ENCODE measurements at places on chromosomes 7 and 10.

DNA sequence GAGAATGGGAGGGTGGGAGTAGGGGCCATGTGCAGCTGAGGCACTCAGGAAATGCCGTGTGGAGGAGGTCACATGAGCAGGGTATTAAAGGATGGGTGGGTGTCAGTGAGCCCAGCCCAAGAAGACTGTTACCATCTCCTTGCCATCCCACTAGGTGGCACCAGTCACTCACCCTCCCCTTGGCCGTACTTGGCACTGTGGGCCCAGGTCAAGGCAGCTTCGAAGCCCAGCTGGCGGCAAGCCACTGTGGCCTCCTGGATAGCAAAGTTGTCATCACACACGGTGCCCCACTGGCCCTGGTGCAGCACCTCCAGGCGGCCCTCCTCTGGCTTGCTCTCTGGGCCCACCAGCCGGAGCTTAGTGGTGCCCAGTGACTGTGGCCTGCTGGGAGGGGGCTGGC, 5.4 kb downstream of the LOXL4 start:
- no peak for DNase-seq

GRCh38 chr7:149719912-149720335, 53.5 kb downstream of the ZNF467 start:
- DNase-seq = no peak

DNA sequence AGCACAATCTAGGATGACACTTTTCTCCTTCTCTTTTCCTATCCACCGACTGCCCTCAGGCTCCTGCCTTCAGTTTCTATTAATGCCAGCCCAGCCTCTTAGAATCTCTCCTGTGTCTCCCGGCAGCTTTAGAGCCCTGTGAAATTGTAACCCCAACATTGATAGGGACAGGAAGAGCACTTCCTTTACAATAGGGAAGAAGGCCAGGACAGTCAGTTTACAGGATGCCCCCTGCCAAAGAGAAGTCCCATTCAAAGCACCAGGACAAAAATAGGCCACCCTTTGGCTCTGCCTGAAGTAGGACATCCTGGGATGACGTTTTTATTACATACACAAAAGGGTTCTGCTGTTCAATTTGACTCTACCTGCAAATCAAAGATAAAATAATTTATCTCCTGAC, 64.7 kb upstream of the ANK3 start:
- no peak for DNase-seq

DNA sequence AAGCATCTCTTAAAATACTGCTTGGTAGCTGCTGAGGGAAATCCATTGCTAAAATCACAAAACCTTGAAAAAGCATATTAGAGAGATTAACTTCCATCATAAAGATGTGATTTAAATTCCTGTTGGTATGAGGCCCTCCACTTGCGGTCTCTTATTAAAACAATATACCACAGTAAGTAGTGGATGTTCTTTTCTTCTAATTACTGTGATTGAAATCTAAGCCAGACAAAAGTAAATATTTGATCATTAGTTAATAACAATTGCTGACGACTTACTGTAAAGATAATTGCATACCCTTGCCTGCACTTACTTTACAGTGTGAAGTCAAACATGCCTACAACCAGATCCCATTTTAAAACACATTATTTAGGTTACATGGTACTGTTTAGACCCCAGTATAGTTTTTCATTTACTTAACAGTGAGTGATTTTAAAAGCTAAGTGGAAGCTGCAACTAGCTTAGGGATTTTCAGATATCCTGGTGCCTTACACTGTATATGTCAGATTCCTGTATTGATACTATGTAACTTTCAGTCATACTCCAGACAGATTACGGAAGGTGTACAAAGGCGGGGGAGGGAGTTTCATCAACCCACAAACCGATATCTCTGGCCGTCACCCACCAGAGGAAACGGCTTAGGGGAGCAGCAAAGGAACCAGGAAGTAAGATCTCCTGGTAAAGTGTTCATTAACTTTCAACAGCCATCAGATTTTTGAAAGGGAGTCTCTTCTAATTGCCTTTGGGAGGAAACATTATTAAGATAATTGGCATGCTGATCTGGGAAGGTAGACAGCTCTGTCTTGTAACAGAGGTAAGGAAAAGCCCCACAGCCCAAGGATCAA, 986 bp downstream of the NRP1 start:
- DNase-seq = no peak

DNA sequence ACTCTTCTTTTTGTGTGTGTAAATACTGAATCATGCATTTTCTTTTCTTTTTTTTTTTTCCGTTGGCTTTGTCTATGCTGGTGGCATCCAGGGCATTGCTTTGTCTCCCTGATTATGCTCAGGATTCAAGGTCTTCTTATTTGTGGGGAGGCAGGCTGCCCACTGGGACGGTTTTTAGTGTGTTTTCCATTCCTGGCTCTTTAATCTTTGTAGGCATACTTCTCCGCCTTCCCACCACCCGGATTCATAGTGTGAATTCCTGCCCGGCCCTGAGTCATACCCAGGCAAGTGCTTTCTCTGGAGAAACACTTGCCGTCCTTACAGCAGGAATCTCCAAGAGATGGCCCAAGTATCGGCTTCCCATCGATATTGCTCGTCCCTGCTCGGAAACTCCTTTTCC, 5.2 kb downstream of the ZNF655 start:
- DNase-seq = no peak

- no peak for DNase-seq
Measured at GRCh38 chr10:78513330-78513729, 479.7 kb downstream of the RPS24 start.

GRCh38 chr7:132160611-132161532, 415.4 kb downstream of the PLXNA4 start:
- DNase-seq = no peak

DNA sequence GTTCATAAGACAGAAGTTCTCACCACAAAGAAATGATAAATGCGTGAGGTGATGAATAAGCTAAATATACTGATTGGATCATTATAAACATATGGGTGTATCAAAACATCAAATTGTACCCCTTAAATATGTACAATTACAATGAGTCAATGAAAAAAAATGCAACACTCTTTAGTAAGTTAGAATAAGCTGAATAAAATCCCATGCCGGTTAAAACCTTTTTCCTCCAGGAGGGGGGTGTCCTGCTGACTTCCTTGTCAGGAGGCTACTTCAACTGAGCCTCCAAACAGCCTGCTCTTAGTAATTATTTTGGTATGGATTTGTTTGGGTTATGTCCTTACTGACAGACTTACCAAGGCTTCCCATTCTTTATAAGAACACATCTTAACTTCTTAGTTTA, 649.1 kb downstream of the INHBA start:
- DNase-seq = no peak

- no peak for DNase-seq
Measured at GRCh38 chr10:28201410-28202400, 101.2 kb downstream of the MPP7 start.

DNA sequence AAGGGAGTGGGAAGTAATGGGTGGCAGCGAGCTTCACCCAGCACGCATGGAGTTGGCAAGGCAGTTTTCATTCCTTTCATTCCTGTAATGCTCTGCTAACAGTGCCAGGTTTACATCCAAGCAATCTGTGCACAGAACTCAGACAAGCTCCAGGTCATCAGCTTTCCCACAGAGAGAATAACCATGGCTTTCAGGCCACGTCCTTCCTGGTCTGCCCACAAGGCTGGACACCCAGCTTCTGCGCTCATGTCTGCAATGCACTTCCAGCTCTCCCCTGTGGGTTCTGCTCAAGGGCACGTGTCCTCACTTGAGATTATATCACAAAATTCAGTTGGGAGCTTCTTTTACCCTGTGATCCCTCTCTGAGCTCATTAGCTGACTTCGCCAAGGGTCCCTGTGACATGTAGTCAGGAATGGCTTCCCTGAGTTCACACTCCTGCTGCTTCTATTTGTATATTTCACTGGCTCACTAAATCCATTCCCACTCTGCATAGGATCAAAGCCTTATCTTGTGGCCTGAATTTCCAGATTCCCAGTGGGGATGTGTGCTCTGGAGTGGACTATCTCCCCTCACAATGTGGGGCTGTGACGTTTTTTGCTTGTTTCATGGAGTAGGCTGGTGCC, 18.6 kb downstream of the AKR1C2 start:
- DNase-seq = no peak

GRCh38 chr7:140631021-140631420, 9.6 kb downstream of the DENND2A start:
- DNase-seq = no peak

DNA sequence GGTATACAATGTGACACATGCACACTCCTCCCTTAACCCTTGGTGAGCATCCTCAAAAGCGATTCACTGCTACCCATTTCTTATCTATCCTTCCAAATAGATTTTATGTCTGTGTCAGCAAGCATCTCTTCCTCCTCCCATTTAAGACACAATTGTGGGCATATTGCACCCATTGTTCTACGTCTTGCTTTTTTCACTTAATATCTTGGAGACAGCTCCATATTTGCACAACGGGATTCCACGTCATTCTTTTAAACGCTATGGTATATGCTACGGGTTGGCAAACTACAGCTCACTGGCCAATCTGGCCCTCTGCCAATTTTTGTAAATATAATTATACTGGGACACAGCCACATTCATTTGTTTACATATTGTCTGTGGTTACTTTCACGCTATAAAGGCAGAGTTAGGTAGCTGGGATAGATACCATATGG, 88.6 kb downstream of the RNF216 start:
- no peak for DNase-seq

GRCh38 chr7:131692131-131692960, 135.9 kb upstream of the PODXL start:
- no peak for DNase-seq

- DNase-seq = no peak
Measured at GRCh38 chr7:40656349-40656748, 521.5 kb downstream of the SUGCT start.

DNA sequence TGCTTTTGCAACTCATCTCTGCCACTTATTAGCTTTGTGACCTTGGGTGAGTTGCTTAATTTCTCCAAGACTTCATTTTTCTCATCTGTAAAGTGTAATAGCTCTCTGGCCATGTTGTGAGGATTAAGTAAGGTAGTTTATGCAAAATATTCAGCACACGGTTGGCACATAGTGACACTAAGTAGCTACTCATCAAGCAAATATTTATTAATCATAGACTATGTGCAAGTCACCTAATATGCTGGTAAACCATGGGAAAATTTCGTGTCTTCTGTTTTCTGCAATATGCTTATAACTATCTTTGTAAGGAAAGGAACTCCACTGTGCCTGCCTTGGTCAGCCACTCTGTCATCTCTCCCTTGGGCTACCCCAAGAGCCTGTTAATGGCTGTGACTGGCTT, 50.3 kb upstream of the EGR2 start:
- no peak for DNase-seq

DNA sequence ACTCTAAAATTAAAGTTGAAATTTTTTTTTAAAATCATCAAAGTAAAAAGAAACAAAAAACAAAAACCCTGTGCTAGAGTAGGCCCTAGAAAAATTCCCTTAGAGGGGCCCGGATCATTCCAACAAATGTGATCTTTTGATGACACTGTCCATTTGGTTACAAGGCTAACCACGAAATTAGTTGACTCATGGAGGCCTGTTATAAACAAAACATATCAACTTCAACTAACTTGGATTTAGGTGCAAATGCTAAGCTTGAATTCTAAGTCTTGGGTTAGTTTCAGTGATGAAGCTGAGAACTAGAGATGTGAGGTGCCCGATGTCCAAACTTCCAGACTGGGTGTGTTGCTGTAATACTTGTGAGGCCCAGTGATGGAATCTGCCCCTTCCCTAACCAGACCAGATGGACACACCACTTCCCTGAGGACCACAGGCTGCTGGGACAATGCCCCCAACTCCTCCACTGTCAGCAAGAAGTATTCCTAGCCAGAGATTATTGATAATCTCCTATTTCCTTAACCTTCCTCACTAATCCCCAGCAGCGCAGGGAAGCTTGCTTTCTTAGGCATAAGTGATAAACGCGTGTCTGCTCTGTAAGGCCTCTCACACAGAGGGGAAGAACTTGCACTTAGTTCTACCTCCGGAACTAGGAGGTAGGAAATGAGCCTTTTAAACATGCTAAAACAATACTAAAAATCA, 108.7 kb downstream of the RAPGEF5 start:
- no peak for DNase-seq

- DNase-seq = no peak
Measured at GRCh38 chr10:27792216-27792615, 46.6 kb upstream of the MKX start.

- DNase-seq = no peak
Measured at GRCh38 chr10:58868736-58869435, 307.6 kb upstream of the PHYHIPL start.

DNA sequence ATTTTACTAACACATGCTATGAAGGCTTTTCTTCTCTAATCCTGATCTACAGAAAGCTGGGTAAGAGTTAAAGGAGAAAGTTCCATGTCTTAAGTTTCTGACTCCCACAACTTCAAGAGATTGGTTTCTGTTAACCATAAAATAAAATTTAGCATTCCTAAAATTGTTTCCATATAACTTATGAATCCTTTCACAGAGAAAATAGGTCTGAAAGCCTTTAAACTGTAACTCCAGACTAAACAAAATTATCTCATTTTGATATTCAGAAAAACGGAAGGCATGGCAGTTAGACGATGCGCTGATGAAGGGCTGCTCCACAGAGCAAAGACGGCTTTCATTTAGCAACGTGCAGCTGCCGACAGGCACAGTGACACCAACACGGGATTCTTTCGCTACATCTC, 133.3 kb downstream of the SLC25A13 start:
- DNase-seq = no peak

GRCh38 chr7:12554351-12554750, 16.2 kb upstream of the SCIN start:
- DNase-seq = no peak

GRCh38 chr10:2760736-2761135, 306.6 kb upstream of the PFKP start:
- DNase-seq = no peak

DNA sequence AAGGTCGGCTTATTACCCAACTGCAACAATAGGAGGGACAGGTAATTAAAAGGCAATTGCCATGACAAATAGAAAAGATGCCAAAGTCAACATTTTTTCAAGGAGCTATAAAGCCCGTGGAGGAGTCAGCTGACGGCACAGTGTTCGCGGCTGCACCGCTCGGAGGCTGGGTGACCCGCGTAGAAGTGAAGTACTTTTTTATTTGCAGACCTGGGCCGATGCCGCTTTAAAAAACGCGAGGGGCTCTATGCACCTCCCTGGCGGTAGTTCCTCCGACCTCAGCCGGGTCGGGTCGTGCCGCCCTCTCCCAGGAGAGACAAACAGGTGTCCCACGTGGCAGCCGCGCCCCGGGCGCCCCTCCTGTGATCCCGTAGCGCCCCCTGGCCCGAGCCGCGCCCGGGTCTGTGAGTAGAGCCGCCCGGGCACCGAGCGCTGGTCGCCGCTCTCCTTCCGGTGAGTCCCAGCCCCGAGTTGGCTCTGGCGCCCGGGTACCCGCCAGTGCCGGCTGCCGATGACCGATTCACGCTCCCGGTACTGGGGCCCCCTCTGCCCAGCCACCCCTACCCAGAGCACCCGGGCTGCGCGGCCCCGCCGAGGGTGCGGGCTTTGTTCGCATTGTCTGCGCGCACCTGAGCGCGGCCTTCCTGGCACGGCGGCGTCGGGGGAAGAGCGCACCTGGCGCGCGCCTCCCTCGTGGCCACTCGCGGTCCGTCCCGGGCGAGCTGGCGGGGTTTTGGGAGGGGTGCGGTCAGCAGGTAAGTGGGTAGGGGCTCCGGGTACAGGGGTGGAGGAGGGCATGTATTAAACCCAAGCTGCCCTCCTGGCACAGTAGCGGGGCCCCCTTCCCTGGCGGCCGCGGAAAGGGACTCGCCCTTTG, at the start of gene VWA2:
TSS of gene VWA2 (plus strand) at position 138 of the 877 bp plus-strand sequence. CDS start 9,460 bp downstream, outside the sequence.
- DNase-seq = no peak

GRCh38 chr7:1639532-1640175, 30.4 kb upstream of the ELFN1 start:
- no peak for DNase-seq
